ENCODE measurements at places on chromosomes 7 and 10.

GRCh38 chr10:947881-948280, 16.4 kb upstream of the LARP4B start:
- no peak for DNase-seq

- DNase-seq: no peak
Measured at GRCh38 chr10:124255556-124255955, 162.2 kb upstream of the CHST15 start.

GRCh38 chr7:129824291-129825208, 128.2 kb downstream of the UBE2H start:
- DNase-seq: peak; percentile 67

GRCh38 chr7:127961786-127962453, 69.3 kb downstream of the LRRC4 start:
- DNase-seq: no peak

- DNase-seq: no peak
Measured at GRCh38 chr10:15172306-15172840, 3.9 kb upstream of the NMT2 start.

DNA sequence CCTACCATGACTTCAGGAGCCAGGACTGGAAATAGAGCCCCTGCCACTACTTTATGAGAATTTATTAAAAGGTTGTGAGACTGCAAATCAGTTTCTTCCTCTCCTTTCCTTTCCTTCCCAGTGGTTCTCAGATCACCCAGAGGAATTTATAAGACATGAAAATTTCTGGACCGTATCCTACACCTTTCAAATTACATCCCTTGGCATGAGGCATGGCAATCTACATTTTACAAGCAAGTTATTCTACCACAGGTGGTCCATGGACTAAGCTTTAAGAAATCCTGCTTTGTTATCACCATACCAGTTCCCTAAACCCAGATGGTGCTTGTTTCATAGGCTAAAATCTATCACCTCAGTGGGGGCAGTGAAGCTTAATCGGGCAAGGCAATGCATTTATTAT, 66.5 kb downstream of the TPK1 start:
- DNase-seq: no peak

- DNase-seq: no peak
Measured at GRCh38 chr7:100248483-100248882, 28.7 kb downstream of the PVRIG start.
